GDM1 (cell line): ENCODE measurements at places on chromosomes 7 and 10.

DNA sequence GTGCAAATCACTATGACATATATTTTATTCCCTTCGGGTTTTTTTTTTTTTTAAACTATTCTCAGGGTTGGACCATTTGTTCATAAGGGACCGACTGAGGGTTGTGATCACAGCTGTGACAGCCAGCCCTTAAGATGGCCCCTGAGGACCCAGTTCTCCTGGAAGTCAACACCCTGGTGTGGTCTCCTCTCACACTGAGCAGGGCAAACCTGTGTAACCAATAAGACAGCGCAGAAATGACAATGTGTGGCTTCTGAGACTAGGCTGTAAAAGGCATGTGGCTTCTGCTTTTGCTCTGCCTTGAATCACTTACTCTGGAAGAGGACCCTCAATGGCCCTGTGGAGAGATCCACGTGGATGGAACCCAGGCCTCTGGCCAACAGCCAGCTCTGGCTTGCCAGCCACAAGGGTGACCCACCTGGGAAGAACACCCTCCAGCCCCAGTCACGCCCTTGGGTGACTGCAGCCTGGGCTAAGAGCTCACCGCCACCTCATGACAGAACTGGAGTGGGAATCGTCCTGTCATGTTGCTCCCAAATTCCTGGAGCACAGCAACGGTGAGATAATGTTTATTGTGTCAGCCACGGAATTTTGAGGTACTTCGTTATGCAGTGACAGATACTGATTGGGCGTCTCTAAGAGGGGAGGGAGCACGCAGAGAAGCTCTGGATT lies 127.1 kb downstream of the CLEC2L start:
- DNase-seq: no peak

DNA sequence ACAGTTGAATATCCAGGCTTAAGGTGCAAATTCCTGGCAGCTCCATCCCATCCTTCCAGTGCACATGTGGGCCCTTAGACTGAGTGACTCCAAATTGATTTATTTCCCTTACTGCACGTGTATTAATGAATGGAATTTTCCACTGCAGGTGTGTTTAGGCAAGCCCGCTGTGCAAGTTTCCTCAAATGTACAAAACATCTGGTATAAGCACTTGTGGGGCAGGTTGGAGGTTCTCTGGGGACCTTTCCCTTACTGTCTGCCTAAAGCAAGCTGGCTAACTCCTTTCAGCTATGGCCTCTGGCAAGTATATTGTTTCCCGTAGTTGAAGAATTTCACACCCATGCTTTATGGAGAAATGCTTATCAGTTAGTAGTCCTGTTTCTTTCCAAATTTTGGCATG lies 25.3 kb upstream of the GIMAP6 start:
- no peak for DNase-seq

- no peak for DNase-seq
Measured at GRCh38 chr7:139648391-139648861, 124.9 kb downstream of the CLEC2L start.

DNA sequence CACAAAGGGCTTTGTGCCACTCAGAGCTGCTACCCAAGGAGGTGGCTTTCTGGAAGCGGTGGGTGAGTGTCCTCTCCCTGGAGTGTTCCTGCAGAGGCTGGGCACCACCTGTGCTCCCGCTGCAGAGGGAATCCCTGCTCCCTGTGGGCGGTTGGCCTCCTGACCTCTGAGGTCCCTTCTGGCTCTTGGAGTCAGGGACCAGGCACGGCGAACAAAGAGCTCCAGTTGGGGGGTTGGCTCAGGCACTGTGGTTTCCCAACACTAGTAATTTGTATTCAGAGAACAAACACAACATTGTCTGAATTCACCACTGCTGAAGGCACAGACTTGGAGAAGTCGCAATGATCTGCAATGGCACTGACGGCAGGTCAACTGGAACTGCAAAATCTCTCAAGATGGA lies 328.9 kb downstream of the PRPF18 start:
- no peak for DNase-seq

GRCh38 chr7:81161451-81162075 lies 242.7 kb upstream of the SEMA3C start:
- DNase-seq: no peak

DNA sequence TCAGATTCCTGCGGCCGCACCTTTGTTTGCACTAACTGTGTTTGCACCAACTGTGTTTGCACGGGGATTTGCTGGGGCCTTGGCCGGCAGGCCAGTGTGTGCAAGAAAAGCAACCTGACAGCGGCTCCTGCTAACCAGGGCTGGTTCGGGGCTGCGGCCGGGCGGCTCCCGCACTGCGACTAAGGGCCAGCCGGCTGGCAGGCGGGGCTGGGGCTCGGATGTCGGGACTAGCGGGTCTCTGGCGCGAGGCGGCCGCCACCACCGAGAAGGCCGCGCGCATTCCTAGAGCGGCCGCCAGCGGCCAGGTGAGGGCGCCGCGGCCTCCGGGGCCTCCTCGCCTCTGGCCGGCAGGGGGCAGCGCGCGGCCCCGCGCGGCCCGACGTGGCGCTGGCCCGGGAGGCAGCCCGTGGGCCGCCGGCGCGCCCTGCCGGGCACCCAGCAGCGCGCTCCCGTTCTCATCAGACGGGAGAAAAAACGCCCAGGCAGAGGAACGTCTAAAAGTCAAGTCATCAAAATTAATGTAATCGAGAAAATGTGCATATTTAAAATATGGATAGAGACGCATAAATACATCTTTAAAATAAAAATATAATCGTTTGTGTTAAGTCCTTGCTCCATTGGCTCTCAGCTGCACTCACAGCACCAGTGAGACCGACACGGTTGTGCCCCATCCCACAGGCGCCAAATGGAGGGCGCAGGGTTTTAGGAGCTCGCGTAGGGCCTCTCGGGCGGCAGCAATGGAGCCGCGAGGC lies 38.5 kb downstream of the ZNF777 start:
- peak; percentile 42 for DNase-seq

DNA sequence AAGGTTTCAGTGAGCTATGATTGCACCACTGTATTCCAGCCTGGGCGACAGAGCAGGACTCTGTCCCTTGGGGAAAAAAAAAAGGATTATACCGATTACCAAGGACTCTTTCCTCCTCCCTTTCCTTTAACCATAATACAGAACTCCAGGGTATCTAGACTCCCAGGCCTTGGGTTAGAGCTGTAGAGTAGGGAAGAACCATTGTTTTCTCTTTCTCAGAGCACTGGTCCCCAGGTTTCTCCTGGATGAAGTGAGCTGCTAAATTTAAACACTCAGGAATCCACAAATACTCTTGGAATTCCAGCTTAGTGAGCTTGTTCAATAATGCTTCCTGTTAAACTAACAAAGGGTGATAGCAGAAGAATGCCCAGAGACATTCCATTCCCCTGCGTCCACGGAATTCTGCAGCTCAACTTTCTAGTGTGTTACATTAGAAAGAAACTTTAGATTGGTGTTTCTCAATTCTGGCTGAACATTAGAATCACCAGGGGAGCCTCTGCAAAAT lies 14.6 kb upstream of the RPEL1 start:
- DNase-seq: no peak

- no peak for DNase-seq
Measured at GRCh38 chr10:85864173-85864549, 502.4 kb downstream of the GRID1 start.

- DNase-seq: no peak
Measured at GRCh38 chr10:73556855-73557254, 34.3 kb downstream of the USP54 start.

DNA sequence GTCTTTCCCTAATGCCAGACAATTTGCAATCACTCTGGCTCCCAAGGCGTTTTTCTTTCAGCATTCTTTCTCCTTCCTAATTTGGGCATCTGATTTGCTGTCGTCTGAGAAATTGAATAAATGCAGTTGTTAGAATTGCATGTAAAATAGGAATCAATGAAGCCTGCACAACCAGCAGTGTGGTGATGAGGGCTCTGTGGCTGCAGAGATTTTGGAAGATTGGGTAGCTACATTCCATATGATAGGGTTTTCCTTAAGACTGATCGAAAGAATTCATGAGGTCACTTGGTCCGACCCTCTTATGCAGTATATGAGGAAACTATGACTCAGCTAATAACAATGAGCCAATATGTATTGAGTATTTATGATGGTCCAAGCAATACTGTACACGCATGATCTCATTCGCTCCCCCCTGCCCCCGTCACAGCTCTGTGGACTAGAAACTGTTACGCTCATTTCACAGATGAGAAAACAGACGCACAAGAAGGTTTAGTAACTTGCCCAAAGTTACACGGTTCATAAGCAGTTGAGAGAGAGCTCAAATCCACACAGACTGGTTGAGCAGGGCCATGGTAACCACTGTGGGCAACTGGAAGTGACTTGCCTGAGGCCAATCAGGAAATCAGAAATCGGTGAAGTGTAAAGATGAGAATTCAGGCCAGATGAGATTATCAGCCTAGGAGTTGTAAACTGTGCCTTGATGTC lies 527.2 kb downstream of the GATA3 start:
- DNase-seq: no peak

- DNase-seq: no peak
Measured at GRCh38 chr7:4944939-4945338, 14.0 kb downstream of the MMD2 start.

GRCh38 chr7:8436965-8437364 lies 3.6 kb downstream of the NXPH1 start:
- DNase-seq: peak; percentile 29

DNA sequence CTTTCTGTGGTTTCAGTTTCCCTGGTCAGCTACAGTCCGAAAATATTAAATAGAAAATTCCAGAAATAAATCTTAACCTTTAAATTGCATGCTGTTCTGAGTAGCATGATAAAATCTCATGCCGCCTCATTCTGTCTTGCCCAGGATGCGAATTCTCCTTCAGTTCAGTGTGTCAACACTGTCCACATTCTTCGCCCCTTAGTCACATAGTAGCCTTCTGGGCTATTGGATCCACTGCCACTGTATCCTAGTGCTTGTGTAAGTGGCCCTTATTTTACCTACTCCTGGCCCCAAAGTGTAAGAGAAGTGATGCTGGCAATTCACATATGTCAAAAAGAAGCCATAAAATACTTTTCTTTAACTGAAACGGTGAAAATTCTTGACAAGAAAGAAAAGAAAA lies 129.6 kb downstream of the ZWINT start:
- DNase-seq: no peak

DNA sequence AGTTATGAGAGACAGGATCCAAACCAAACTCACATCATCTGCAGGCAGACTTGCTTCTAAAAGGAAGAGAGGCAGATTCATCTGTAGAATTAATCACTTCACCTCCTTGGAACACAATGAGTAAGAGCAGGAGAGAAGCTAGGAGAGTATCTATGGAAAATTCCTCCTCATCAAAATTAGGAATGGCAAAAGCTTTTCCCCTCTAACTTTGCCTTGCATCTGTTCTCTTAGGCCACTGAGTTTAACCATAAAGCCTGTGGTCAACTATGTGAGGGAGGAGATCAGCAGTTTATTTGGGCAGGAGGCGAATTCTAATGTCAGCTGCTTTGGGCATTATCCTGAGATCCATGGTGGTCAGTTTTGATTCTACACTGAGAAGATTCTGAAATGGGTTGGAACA lies 561.7 kb downstream of the GFRA1 start:
- no peak for DNase-seq

- DNase-seq: no peak
Measured at GRCh38 chr10:123800821-123801220, 90.8 kb downstream of the CPXM2 start.

DNA sequence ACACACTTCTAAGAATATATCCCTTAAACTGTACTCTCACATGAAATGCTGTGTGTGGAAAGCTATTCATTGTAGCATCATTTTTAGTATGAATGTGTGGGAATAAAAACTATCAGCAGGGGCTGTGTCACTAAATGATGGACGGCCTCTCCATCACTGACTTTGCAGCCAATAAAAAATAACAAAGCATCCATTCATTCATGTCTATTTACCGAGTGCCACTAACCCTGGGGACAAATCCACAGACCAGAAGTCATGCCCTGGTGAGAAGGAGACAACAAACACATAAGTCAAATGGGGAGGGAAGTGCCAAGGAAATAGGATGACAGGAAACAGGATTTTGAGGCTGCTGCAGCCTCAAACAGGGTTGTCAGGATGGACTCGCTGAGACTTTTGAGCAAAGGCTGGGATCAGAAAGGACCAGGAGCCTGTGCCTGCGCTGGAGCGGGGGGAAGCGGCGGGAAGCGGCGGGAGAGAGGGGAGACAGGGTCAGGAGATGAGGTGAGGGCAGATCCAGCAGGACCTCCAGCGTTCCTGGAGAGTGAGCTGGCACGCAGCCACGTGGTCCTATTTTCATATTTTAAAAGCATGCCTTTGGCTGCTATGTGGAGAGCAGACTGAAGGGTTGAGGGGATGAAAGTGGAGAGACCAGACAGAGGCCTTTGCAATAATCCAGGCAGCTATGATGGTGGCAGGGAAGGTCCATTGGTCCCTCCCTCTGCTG lies 2.2 kb upstream of the NOM1 start:
- no peak for DNase-seq

DNA sequence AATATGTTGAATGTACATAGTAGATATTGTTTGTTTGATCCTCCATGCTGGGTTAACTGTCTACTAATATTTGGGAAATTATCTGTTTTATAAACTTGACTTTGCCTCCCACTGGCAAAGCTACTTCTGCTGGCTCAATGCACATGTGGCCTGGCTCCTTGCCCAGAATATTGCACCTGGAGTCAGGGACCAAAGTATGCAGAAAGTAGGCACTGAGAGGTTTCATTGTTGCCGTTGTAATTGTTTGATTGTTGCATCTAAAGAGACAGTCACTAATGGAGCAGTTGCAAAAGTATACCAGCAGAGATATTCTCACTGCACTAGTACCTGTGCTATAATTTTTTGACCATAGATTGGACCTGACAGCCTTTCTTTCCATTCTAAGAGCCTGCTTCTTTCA lies 137.8 kb upstream of the CNTNAP2 start:
- no peak for DNase-seq

DNA sequence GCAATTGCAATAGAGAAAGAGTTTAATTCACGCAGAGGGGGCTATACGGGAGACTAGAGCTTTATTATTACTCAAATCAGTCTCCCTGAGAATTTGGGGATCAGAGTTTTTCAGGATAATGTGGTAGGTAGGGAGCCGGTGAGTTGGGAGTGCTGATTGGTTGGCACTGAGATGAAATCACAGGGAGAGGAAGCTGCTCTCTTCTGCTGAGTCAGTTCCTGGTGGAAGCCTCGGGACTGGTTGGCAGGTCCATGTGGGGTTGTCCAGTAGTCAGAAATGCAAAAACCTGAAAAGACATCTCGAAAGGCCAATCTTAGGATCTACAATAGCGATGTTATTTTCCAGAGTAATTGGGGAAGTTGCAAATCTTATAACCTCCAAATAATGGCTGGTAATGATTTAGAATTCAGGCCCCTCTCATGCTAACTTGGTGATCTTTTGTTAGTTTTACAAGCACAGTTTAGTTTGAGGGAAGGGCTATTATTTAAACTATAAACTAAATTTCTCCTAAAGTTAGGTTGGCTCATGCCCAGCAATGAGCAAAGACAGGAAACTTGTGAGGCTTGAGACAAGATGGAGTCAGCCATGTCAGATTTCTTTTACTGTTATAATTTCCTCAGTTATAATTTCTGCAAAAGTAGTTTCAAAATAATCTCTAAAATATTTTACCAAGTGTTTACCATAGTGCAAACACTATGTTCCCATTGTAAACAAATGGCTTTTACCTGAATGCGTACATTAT lies 39.4 kb upstream of the SLC25A13 start:
- no peak for DNase-seq

GRCh38 chr10:77578583-77579227 lies 58.9 kb downstream of the KCNMA1 start:
- no peak for DNase-seq

- no peak for DNase-seq
Measured at GRCh38 chr10:27297844-27298521, 57.4 kb upstream of the ACBD5 start.

GRCh38 chr10:74593470-74593869 lies 232.9 kb upstream of the KAT6B start:
- no peak for DNase-seq

GRCh38 chr7:100152404-100152803 lies 3.7 kb downstream of the LAMTOR4 start:
- DNase-seq: peak; percentile 34

GRCh38 chr7:136293272-136293671 lies 316.1 kb upstream of the MTPN start:
- no peak for DNase-seq
